Stimulated activated CD4-positive, alpha-beta T cell treated with anti-CD3 and anti-CD28 coated beads, Interleukin-12 subunit alpha, Interleukin-12 subunit beta, amount 100 ng/mL, for 48 hours (primary cell): ENCODE measurements at places on chromosomes 7 and 10.

DNA sequence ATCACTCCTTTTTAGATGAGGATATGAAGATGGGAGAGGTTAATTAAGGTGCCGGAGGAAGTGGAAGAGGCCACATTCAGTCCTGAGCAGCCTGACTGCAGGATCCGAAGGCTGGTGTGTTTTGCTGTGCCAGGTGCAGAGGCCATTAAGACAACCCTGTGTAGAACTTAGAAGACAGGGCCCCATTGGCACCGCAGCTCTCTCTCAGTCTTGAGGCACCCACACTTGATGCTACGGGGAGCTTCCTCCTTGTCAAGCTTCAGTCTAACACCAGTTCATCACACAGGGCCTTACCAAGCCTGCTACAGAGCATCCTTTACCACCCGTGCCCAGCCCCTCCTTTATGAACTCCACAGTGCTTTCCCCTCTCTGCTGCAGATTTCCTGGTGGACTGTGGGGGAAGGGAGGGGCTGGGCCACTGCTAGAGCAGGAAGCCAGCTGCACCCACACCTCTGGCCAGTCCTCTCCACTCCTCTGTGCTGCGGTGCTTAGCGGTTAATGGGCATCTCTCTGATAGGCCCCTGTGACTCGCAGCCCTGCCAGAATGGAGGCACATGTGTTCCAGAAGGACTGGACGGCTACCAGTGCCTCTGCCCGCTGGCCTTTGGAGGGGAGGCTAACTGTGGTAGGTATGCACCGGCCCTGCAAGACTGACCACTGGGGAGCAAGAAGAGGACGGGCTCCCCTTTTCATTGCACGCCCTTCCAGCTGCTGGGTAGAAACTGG is 45.5 kb downstream of the VWA2 start:
- DNase-seq = no peak

- no peak for DNase-seq
Measured at GRCh38 chr7:55591282-55591931, 19.1 kb upstream of the VOPP1 start.

DNA sequence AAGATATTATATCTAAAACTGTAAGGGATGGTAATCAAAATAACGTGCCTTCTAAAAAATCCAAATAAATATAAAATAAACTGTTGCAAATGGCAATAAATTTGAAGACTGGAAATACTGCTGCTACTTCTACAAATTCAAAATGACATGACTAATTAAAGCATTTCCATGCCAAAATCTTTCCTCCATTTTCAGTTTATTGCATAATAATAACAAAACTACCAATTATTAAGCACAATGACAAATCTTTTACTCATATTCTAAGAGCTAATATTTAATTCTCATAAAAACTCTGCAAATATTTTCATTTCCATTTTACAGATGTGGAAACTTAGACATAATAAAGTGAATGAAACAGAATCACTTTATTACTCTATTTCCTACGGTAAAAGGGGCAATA is 38.8 kb upstream of the NEBL start:
- no peak for DNase-seq

DNA sequence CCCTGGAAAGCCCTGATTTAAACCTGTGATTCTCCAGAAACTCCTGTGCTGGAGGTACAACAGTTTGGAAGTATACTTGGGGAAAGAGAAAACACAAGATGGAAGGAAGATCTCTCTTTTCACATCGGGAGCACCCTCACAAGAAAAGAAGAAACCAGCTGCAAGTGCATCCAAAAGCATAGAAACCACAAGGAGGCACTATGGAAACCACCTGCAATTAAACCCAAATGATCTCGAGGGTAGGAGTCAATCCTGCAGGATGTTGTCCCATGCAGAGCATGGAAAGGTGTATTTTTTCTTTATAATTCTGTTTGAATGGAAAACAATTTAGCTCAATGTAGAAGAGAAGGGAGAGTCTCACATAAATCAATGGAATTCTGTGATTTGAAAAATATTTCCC is 210.5 kb downstream of the TWIST1 start:
- DNase-seq = no peak

- no peak for DNase-seq
Measured at GRCh38 chr10:88541116-88541626, 41.9 kb downstream of the RNLS start.

DNA sequence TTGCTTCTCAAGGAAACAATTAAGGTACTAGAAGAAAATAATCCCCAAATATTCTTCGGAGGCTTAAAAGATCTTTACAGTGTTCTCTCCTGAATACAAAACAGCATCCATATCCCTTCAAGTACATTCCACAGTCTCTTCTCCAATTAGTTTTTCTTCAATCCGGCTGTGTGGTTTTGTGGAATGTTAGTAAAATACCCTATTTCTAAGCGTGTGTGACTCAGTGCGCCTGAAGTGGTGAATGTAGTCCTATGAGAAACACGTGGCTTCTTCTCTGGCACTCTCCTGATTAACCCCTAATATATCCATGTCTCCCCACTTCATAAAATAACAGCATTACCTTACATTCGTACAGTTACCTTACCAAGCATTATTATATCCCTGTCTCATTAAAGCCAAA is 570.2 kb downstream of the ARL4A start:
- no peak for DNase-seq

- no peak for DNase-seq
Measured at GRCh38 chr7:88005191-88005590, 71.1 kb downstream of the ADAM22 start.

GRCh38 chr7:50837965-50838364 is 55.3 kb upstream of the GRB10 start:
- no peak for DNase-seq
